ENCODE measurements at places on chromosomes 1 and 21. TPM values are rescaled to one million over a fixed set of nuclear protein-coding genes. Genes with fewer than 3 reads are reported as not detected.

PNRC2 gene
- 259 TPM for polyA plus RNA-seq

CCDC27 gene
- 0.17 TPM for polyA plus RNA-seq

DNMT3L gene
- polyA plus RNA-seq, result not detected

HMCN1 gene
- polyA plus RNA-seq, result 59.8 TPM

H6PD gene
- 36.7 TPM for polyA plus RNA-seq

DNA sequence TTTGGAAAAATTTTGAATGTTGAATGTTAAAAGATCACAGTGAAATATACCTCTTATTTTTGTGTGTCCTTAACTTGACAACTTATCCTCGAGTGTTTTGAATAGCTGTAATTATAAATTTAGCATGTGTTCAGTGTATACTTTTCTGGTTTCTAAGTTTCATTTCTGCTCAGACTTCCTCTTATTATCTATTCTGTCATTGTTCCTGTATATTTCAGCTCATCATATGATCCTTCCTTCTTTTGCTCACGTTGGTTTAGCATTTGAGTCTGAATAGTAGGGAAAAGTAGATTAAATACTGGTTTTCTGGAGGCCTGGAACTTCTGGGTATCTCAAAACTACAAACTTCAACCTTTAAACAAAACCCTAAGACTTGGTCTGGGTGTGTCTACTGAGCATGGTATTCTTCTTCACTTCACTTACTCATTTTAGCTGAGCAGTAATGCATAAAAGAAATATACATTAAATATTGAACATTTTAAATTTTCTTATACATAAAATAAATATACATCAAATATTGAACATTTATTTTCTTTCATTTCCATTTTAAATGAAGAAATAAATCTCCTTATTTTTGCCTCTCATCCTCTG lies 3.3 kb upstream of the ATP6V1G3 start:
- no peak for DNase-seq

DNA sequence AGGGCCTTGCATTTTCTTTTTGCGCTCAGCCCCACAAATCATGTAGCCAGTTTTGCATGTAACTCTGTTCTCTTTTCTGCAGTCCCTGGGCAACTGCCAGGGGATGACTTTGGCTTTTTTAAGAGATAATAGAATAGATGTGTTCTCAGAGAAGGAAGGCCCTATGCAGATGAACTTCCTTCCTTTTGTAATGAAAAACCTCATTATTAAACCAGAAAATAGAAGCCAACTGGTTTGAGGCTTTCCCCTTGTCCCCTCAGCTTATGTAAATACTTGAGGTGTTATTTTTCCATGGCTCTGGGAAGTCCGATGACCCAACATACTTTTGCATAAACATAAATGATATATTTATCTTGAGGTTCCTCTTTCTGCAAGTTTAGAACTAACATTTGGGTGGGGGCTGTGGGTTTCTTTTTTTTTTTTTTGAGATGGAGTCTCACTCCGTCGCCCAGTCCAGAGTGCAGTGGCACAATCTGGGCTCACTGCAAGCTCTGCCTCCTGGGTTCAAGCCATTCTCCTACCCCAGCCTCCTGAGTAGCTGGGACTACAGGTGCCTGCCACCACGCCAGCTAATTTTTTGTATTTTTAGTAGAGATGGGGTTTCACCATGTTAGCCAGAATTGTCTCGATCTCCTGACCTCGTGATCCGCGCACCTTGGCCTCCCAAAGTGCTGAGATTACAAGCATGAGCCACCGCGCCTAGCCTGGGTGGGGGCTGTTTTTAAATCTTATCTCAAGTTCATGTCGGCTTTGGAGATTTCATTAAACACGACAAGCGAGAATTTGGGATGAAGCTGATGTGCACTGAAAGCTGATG lies 14.4 kb upstream of the FCRL5 start:
- DNase-seq, result no peak

DNA sequence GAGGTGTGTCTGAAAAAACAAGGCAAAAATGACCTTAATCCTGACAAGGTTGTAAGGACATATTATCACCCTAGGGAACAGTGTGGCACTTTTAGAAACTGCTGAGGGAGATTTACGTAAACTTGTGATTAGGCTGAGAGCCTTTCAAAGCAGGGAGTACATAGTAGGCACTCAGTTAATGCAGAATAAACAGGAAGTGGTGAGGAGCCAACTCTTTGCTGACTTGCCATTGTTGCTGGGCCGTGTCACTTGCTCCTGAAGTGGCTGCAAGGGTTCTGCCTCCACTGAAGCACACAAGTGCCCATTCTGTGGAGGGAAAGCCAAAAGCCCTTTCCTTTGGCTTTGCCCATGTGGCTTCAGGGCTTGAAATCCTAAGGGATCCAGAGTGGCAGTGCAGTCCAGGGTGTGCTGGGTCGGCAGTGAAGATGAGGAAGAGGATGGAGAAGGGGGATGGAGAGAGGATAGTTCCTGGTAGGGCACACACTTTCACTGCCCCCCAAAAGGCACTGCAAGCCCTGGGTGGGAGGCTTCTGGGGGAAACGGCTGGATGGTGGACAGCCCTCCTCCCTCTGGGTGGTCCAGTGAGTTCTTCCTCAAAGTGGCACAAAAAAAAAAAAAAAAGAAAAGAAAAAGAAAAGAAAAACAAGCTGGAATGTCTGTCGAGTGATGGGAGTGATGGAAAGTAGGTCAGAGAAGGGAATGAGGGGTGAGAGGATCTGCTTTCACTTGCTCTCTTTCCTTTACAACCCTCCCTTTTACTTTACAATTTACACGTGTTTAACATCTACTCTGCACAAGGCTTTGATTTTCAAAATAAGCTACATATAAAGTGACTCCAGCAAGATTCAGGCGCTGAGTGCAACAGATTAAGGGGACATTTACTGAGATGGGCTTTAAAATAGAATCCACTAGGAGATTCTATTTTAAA lies 13.7 kb upstream of the RHEX start:
- no peak for DNase-seq

- no peak for DNase-seq
These were observed 129.7 kb downstream of the RNF220 start for GRCh38 chr1:44534771-44535170.

GRCh38 chr1:119953266-119953998 lies 57.1 kb upstream of the ADAM30 start:
- DNase-seq, result no peak

- DNase-seq, result no peak
These were observed 387.9 kb downstream of the NUF2 start for GRCh38 chr1:163709636-163710035.

- DNase-seq, result no peak
These were observed 2.7 kb downstream of the DPT start for GRCh38 chr1:168726281-168726680.

- DNase-seq, result no peak
These were observed 125.0 kb downstream of the GPR52 start for GRCh38 chr1:174572771-174573170.
